ENCODE measurements at places on chromosomes 11 and 22.

- no peak for DNase-seq
These were observed 50.7 kb upstream of the ARHGAP32 start for GRCh38 chr11:129242855-129243254.

- DNase-seq: no peak
These were observed 50.9 kb downstream of the APOL1 start for GRCh38 chr22:36303874-36304273.

DNA sequence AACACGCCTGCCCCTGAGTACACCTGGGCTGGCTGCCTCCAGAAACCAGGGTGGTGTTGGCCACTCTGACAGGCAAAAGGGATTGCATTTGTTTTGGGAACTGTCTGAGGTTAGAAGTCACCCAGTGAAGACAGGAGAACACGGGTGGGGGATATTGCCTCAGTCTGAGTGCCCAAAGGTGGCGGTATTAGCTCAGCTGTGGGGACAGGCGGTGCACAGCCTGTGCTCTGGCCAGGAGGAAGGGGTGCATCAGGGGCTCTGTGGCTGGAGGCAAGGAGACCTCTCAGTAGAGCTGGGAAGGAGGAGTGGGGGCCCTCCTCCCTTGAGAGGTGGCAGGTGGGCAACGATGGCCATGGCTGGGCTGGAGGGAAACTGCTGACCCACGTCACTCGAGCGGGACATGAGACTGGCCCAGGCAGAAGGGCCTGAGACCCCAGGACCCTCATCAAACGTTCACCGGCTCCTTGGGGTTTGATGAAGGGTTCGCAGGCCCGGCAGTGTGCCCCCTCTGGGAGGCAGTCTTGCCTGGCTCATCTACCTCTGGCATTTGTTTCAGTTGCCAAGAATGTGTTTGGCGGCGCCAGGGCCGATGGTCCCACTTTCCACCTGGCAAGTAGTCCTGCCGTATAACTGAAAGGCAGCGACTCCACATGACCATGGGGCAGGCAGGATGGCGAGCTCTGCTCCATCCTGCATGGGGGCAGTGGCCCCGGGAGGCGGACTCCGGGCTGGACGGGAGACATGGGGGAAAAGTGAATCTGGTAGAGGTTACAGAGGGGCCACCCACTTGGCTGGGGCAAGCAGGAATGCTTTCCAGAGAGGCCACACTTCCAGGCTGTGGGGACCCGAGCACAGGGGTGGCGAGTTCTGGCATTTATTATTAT is 52.8 kb upstream of the SMIM38 start:
- DNase-seq: no peak

- DNase-seq: no peak
These were observed 143.4 kb upstream of the ANO3 start for GRCh38 chr11:26188554-26188953.

DNA sequence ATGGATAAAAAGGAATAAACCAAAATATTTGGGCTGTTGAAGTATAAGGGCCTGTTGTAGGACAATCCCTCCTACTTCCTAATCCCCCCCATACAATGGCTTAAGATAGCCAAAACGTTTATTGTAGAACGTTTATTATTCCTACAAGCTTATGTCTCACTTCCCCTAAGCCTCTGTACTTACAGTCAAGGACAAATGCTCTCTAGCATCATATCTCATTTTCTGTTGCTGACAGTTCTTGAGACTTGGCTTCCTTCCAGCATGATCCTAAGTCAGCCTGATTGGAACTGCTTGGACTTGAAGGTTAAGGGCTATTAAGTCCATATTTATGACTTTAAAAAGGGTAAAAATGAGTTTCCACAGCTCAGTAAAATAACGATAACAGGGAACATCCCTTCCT is 8.8 kb downstream of the MISFA start:
- no peak for DNase-seq

- DNase-seq: no peak
These were observed 72.9 kb upstream of the LMO1 start for GRCh38 chr11:8336356-8337129.

- peak; percentile 4 for DNase-seq
These were observed 7.6 kb downstream of the BRSK2 start for GRCh38 chr11:1397146-1397861.

GRCh38 chr11:130999086-130999485 is 82.8 kb upstream of the SNX19 start:
- DNase-seq: no peak

DNA sequence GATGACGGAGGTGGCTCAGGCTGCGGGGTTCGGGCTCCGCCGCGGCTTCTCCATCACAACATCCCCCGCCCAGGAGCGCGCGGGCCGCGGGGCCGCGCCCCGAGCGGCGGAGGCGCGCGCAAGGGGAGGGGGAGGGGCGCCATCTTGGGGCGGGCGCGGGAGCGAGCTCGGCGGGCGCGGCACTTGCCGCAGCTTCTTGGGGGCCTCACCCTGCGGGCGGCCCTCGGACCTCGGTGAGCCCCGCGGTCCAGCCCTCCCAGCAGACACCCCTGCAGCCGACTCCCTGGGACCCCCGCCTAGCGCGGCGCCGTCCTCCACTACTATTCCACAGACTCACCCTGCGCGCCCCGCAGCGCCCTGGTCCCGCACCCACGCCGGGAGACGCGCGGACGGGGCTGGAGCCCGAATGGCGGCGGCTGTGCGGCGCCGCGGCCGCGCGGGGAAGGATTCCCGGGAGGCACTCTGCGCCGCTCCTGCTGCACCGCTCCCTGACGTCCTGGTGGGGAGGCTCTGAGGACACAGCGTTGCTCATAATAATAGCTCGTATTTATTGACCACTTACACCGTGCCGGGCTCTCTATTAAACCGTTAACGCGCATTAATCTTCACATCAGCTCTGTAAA is at the start of gene APBB1:
TSS of gene APBB1 (minus strand) at position 86 of the 623 bp plus-strand sequence. CDS start 7,747 bp downstream, outside the sequence.
- DNase-seq: peak; percentile 77

- DNase-seq: no peak
These were observed 105.0 kb upstream of the RAG2 start for GRCh38 chr11:36703055-36703404.

DNA sequence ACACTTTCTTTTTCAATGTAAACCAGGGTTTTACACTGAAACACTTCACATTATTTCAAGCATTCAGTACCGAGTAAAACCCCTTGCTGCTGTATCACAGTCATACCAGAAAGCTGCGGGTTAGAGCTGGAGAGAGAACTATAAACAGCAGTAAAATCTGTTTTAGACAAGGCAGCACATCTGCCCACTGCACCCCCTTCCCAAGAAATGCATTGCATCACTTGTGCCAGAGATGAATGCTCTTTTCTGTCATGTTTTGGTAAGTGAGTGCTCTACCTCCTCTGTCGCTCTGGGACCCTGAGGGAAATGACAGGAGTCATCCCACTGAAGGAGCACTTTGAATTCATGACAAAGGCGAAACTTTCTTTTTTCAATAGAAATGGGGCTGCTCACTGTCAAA is 107.2 kb downstream of the MAML2 start:
- no peak for DNase-seq

DNA sequence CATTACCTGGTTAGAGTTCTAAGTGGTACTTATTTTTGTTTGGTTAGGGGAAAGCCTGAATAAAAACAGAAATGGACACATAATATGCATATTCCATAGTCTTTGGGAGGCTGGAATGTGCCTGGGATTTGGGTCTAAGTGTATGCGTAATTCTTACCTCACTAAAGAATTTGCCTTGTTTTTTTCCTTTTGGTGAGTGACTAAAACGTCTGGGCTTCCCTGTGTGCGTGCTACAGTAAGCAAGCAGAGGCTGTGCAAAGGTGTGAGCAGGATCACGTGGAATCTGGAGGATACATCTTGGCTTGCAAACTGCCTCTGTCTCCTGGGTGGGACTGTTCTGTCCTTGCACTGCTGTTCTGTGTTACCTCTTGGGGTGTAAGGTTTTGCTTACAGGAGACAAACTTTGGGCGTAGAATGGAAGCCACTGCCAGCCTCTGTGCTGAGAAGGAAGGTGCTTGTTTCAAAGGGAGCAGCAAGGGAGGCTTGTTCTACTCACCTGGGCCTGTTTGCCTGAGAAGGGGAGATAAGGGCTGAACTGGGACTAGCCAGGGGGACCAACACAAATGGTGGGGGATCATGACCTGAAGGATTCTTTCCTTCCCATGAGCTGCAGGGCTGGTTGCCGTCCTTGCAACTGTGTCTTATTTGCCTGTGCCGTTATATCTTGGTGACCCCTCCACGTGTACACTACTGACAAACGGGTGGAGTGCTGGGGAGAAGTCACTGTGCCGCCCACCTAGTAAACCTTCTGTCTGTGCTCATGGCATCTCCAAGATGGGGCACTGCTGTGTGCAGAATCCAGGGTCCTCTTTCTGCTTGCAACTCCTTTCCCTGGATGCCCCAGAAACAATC is 4.5 kb downstream of the NEAT1 start:
- DNase-seq: peak; percentile 39

DNA sequence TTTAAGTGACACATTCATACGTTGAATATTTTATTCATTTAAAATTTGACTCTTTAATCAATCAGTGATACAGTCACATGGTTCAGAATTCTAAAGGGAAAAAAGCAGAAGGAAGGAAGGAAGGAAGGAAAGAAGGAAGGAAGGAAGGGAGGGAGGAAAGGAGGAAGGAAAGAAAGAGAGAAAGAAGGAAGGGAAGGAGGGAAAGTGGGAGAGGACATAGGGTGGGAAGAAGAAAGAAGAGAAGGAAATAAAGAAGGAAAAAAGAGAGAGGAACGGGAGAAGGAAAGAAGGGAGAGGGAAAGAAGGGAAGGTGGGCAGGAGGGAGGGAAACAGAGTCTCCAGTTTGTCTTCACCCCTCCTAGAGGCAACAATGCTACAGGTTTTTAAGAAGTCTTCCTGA is 518.6 kb downstream of the MIAT start:
- no peak for DNase-seq

DNA sequence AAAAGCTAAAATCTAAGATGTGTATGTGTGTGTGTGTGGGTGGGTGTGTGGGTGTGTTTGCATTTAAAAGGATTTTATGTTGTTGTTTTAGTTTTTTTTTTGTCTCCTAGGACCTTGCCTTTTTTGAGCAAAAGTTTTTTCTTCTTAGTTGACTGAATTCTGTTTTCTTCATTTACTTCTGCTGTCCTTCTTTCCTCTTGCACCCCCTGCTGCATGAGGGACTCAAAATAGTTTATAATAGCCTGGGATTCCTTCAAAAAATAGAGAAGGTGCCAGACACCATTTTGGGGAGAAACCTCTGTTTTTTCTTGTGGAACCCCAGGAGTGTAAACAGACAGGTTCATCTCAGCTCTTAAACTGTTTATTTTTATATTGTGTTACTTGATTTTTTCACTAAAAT is 817.7 kb downstream of the TBC1D22A start:
- no peak for DNase-seq

DNA sequence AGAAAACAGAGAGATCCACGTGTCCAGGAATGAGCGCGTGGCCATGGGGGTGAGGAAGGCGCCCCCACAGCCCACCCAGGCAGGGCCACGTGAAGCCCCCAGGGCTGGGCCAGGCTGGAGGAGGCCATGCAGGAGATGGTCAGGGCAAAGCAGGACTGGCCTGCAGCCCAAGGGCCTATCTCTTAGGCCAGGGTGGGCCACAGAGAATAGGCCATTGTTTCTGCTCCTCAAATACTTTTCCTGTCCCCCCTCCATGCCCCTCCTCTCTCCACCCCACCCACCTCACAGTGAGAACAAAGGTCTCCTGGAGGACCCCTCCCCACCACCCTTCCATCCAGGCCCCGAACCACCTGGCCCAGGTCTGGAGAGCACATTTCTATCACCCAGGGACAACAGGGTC is 8.3 kb upstream of the CDC42EP1 start:
- no peak for DNase-seq

- DNase-seq: no peak
These were observed 37.2 kb upstream of the ETS1 start for GRCh38 chr11:128624269-128625175.

- DNase-seq: no peak
These were observed 52.5 kb upstream of the CARD18 start for GRCh38 chr11:105192115-105192514.

- no peak for DNase-seq
These were observed 33.1 kb upstream of the CARS1 start for GRCh38 chr11:3090096-3090901.

GRCh38 chr11:85922367-85922766 is 67.2 kb downstream of the CCDC83 start:
- DNase-seq: no peak

DNA sequence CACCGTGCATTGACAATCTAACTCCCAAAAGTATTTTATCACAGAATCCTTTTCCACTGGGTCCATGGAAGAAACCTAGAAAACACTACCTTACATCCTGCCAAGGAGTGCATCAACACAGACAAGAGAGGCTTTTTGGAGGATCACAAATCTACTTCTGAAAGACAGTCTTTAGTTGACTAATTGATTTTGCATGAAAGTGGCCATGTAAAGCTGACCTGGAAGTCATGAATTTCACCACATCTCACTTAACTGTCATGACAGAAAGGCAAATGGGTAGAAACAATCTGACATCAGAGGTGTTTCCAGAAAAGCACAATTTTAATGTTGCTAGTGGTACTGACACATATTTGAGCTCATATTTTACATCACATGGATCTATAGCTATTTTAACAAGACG is 101.6 kb downstream of the FAM76B start:
- no peak for DNase-seq

DNA sequence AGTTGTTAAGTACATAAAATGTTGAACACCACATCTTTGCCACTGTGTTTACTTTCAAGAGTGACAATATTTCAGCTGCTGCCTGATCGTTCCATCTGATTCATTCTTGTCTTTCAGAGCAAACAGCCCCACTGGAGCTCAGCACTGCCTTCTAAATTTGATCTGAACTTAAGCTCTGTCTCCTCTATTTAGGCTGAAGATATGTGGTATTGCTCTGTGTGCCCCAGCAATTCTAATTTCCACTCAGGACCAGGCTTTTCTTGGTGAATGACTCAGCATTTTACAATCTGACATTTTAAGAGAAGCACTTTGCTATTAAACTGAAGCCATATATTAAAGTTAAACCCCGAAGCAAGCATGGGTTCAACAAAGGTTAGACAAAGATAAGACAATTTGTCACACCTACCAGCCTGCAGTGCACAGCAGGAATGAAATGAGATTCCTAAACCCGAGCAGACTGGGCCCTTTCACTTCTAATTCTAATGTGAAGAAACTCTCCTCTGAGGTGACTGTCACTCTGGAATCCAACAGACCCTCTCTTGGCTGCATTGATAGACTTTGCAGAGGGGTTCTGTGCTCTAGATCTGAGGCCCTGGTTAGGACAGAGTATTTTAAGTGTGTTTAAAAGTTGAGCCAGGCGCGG is 41.7 kb upstream of the PLET1 start:
- no peak for DNase-seq

GRCh38 chr22:22552630-22553029 is 6.4 kb downstream of the PRAME start:
- DNase-seq: no peak
